Immature natural killer cell (primary cell): ENCODE measurements at places on chromosomes 5 and 9.

DNA sequence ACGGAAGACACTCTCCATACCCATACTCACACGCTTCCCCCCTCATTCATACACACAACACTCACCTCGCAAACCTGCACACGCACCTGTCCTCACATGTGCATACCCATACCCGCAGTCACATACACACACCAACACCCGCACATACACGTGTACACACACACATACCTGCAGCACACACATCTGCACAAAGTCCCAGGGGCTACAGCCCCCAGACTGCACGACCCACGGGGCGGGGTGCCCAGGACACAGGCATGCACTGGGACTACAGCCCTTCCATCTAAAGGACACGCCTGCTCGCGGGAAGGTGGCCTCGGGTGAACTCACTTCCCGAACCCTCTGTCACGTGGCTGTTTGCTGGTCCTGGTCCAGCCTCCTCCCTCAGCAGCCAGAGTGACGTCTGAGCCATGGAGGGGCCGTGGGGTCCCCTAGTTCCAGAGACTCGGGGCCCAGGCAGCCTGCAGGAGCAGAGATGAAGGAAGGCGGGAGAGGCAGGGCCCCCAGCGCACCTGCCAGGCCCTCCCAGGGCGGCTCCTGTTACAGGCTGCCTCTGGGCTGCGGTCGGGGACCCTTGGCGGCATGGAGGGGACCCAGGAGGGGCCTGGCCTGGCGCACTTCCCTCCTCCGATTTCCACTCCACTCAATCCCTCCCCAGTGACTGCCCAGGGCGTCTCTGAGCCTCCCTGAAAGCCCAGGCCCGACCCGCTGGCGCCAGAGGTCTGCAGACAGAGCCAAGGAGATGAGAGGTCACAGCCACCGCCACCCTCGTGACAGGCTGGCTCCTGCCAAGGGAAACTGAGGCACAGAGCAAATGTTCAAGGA lies 8.1 kb downstream of the SLC12A7 start:
- DNase-seq, result no peak

DNA sequence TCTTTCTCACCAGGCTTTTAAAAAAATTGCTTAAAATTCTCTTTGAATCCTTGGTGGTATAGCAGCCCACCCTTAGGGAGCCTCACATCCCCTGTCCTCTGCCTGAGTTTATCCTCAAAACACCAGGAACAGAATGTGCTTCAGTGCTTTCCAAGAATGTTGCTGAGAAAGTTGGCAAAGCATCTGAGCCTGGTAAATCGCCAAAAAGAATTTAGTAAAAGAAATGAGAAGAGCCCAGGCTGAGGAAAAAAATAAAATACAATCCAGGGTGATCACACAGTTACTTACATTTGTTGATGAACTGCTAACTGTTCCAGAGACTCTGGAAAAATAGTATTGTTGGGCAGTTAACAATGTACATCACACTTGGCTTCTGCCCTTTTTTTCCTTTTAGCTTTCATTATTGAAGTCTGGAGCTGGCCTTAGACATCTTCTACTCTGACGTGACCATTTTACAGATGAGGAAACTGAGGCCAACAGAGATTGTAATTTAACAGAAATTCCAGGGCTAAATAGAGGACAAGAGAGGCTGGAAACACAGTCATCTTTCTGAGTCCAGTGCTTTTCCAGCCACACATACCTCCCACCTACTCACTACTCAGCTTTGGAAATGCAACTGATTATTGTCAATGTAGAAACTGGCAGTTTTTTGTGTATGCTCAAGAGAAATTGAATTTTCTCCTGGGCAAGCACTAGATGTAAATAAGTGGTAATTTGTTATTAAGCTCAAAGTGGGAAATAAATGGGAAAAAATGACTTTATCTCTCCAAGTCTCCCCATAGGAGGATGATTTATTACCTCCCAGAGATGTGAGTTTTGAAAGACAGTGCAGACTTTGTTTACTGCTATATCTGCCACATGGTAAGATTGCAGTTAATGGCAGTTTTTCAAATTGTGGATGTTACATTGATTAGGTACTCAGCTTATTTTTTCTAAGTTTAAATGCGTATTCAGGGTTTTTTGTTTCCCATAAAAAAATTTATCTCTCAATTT lies 86.7 kb upstream of the ALDH1A1 start:
- DNase-seq, result no peak

- DNase-seq, result no peak
Observed at GRCh38 chr9:77952635-77953328, 78.8 kb downstream of the GNAQ start.

DNA sequence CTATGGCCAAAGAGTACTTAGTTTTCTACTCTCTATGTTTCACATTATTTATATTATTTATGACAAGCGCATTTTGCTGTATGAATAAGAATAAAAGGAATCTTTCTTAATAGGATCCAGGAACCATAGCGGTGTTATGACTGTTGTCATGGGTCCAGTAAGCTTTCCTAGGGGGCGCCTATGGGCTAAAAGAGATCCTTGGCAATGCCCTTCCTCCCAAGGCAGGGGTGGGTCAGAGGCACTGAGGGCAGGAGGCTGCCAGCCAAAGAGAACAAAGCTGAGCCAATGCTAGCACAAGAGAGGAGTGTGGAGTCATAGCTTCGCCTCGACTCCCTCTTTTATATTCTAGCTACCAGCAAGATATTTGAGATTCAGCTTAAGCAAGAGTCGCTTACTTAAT lies 98.4 kb upstream of the GNAQ start:
- no peak for DNase-seq

- DNase-seq, result no peak
Observed at GRCh38 chr5:26881901-26882300, 156.5 kb downstream of the CDH9 start.

GRCh38 chr5:42057254-42057690 lies 132.2 kb downstream of the FBXO4 start:
- DNase-seq, result peak; percentile 17

DNA sequence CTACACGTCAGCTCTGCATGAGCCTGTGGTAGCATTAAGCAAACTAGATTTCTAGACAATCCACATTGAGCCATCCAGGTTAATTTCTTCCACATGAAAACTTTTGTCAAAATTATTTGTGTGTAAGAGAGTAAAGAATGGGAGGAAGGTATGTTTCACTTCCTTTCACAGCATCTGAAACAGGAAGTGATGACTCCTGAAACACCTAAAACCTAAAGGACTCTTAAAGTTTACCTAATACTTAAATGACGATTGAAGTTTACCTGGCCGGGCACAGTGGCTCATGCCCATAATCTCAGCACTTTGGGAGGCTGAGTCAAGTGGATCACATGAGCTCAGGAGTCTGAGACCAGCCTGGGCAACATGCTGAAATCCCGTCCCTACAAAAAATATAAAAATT lies 223.8 kb downstream of the CEMIP2 start:
- DNase-seq, result no peak

GRCh38 chr5:104178829-104179456 lies 616.4 kb upstream of the NUDT12 start:
- no peak for DNase-seq

- DNase-seq, result no peak
Observed at GRCh38 chr5:65640240-65640639, 15.4 kb downstream of the SHLD3 start.

GRCh38 chr9:95667789-95668188 lies 151.0 kb upstream of the PTCH1 start:
- DNase-seq, result no peak

DNA sequence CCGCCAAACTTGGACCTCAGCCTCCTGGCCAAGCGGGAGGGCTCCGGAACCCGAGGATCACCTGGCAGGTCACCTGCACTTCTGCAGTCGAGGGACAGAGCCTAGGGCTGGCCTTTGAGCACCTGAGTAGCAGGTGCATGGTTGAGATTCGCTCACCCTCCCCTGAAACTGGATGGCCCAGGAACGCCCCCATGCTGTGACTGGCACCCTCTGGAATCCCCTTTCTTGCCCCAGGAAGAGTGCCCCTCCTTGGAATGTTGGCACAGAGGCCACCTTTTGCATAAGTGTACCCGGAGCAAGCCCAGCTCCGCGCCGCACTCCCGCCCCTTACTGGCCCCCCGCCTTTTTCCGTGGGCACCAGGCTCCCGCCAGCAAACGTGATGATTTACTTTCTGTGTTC lies 112.5 kb upstream of the IER5L start:
- DNase-seq, result no peak

DNA sequence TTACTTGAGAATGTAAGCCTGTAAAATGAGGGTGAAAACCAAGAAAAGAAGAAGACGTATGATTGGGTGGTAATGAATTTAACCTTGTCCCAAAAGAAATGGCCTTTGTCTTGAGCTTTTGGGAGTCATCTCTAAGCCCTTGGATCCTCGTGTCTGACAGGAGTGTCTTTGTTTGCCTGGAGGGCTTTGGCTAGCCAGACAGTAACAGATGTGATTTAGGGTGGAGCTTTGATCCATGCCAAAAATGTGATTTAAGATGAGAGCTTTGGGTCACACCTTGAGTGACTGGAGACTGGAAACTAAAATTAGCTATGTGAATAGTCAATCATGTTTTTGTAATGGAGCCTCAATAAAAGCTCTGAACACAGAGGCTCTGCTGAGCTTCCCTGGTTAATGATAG lies 25.9 kb upstream of the ZFAND5 start:
- no peak for DNase-seq

DNA sequence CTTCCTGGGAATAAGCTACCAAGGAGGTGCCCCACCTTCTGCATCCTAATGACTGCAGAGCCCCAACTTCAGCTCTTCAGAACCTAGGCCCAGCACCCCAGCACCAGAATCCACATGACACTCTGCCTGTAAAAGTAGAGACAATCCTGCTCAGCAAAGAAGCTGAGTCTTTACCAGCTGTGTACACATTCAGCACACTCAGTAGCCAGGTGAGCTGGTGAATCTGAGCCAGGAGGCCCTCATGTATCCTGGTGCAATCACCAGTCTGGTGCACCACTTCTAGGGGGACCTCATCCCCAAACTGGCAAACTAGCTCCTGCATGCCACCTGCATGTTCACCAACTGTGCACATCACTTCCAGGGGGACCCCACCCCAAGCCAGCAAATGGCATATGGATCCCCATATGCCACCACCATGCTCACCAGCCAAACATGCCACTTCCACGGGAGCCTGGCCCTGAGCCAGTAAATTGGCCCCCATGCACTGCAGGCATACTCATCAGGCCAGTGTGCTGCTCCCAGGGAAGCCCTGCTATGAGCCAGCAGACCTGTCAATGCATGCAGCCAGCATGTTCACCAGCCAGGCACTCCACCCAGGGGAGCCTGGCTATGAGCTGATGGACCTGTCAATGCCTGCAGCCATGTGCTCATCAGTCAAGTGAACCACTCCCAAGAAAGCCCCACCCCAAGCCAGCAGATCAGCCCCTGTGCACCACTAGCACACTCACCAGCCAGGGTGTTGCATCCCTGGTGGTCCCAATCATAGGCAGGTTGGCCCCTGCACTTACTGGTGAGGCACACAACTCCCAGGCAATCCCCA lies 15.6 kb upstream of the BTNL9 start:
- DNase-seq, result no peak
